Stimulated activated CD4-positive, alpha-beta T cell treated with anti-CD3 and anti-CD28 coated beads, Interleukin-1b, Interleukin-23, amount 100 ng/mL, for 4 hours (primary cell): ENCODE measurements at places on chromosomes 2 and 18.

- DNase-seq, result no peak
These were observed 11.6 kb downstream of the ZEB2 start for GRCh38 chr2:144508172-144508851.

- no peak for DNase-seq
These were observed 41.4 kb downstream of the PDIA6 start for GRCh38 chr2:10770956-10771750.

DNA sequence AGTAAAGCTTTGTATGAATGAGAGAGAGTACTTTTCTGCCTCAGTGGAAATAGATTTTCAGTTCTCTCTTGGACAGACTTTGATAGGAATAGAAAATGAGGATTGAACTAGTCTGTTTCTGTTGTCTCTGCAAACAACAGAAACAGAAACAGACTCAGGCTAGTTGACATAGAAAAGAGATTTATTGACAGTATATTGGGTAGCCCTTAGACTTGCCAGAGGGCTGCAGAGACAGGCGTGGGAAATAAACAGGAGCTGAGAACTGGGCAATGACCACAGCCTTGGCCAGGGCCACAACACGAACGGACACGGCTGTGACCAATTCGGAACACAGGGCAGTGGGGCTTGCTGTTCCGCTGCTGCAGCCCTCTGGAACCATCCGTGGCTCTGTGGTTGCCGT, 30.5 kb upstream of the YWHAQ start:
- no peak for DNase-seq

GRCh38 chr2:201964631-201965206, 68.9 kb upstream of the FZD7 start:
- peak; percentile 17 for DNase-seq

- DNase-seq, result no peak
These were observed 1186.3 kb upstream of the CELF4 start for GRCh38 chr18:38751898-38752297.

- no peak for DNase-seq
These were observed 17.0 kb upstream of the HPCAL1 start for GRCh38 chr2:10285556-10286198.

DNA sequence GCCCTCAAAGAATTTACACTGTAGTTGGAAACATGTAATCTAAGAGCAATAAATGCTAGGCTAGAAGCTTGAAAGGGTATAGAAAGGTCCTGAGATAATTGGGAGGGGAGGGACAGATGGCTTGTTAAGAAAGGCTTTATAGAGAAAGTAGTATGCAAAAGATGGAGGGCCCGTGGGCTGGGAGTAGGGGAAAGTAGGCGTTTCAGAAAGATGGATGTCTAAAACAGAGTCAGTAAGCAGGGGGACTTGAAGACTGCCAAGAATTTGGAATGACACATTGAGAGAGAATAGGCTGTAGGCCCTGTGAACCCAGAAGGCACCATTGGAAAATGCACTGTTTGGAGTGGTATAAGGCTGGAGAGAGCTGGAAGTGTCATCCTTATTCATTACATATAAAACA, 822 bp downstream of the PSMG2 start:
- no peak for DNase-seq

- no peak for DNase-seq
These were observed 19.8 kb downstream of the YWHAQ start for GRCh38 chr2:9610781-9611548.

DNA sequence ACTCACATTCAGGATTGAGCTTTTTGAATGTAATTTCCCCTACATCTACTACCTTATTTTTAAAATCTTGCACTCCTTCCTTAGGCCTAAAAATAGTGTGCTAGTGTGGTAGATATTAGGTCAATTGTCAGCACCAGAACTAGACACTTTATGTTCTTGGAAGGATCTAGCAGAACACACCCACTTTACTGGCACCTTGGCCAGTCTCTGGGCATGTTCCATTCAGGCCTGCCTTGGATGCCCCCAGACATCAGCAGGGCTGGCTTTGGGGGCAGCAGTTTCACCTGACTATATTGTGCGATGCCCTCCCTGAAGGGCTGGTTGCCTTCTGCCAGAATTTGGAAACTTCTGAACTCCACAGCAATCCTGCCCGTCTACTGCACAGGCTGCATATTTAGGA, 15.3 kb upstream of the NFE2L2 start:
- no peak for DNase-seq

GRCh38 chr2:232888839-232889529, 18.9 kb downstream of the SNORC start:
- DNase-seq, result no peak

DNA sequence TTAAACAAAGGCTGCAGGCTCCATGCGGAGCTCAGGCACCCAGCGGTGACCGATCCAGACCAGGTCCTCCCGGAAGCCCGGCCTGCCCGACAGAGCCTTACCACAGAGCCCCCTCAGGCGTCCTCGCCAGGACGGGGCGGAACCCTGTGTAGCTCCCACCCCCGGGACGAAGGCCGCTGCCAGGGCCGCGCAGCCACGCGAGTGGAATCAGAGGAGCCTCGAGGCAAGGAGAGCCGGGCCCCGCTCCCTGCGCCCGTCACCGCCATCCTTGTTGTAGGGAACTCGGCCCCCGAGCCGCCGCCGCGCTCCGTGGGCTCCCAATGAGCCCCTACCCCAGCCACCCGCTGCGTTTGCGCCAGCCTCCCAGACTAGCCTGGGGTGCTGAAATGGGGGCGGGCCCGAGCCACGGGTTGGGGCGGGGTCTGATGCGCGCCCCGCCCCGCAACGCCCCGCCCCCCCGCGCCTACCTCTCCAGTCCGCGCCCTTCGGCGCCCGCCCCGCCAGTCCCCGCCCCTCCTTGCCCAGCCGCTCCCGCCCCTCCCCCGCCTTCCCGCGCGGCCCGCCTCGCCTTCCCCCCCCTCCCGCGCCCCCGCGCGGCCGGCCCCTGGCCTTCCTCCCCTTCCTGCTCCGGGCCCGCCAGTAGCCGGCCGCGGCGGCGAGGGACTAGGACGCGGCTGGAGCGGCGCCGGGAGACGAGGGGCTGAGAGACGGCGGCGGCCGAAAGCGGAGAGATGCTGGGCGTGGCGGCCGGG, at the start of gene LIMS1:
TSS of gene LIMS1 (plus strand) at position 639 of the 752 bp plus-strand sequence. CDS start at position 732, 93 bp downstream.
- DNase-seq, result peak; percentile 92
